ENCODE measurements at places on chromosomes 4 and X.

- DNase-seq = no peak
Measured at GRCh38 chr4:139144161-139144859, 32.7 kb downstream of the ELF2 start.

GRCh38 chr4:108799306-108799705 lies 36.5 kb upstream of the ETNPPL start:
- DNase-seq = no peak

DNA sequence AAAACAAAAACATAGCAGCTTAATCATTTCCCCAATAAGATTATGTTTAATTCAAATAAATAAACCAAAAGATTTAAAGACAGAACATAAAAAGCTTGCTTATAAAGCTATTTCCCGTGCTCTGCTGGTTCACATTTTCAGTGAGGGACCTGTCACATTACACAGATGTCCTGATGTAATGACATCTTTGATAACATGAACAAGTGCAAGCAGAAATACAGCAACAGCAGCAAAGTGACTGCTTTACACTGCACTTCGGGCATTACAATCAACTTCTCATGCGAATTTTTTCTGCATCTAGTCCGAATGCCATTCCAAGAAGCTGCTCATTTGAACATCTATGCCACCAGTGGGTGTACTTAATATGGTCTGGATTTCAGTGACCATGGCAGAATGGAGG lies 940.3 kb upstream of the IGFBP7 start:
- no peak for DNase-seq

DNA sequence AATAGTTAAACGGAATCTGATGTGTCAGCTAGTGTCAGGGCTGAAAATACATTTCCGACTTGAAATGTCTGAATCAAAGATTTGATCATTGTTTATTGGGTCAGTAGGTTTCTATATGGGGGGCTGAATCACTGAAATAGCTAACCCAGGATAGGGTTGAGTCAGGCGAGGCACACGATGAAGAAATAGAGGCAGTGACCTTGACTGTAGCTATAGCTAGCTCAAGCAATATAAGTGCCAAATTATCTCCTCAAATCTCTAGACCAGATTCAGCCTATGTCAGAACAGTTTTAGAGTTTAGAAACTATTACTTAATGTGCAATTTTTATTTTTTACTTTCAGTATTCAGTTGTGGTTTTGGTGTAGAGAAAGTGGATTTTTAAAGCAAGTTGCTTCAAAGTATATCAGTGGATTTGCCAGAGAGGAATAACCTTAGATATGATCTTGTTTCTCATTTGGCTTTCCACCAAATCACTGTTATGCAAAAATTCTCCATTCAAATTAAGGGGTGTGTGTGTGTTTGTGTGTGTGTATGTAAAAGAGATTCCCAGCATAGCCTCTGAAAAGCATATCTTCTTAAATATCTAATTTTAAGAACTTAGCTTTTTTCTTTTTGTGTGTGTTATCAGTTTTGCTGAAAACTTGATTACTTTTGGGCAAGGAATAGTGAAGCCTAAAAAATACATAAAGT lies 100.3 kb upstream of the RPL34 start:
- no peak for DNase-seq

GRCh38 chrX:20019672-20020365 lies 29.0 kb upstream of the BCLAF3 start:
- no peak for DNase-seq

Measured in T-helper 17 cell (primary cell).